ENCODE measurements at places on chromosomes 3 and 15.

DNA sequence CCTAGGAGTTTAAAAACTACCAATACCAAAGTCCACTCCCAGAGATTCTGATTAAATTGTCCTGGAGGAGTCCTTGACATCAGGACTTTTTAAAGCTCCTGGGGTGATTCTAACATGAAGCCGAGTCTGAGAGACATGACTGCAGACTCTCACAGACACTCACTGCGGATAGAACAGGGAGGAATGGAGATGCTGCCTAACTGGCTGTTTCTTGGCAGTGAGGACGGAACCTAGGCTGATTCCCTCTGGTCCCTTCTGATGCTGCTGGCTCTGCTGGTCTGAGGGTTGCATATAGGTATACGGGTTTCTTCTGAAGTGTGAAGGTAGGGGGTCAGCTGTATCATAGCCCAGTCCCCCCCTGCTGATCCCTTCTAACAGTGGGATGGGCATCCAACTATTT lies 1.3 kb upstream of the HRG start:
- DNase-seq: no peak

GRCh38 chr3:11629716-11630115 lies 14.0 kb downstream of the VGLL4 start:
- no peak for DNase-seq

GRCh38 chr3:196007744-196008335 lies 74.0 kb downstream of the TFRC start:
- DNase-seq: no peak

GRCh38 chr15:23594252-23594770 lies 28.8 kb downstream of the MKRN3 start:
- DNase-seq: no peak

DNA sequence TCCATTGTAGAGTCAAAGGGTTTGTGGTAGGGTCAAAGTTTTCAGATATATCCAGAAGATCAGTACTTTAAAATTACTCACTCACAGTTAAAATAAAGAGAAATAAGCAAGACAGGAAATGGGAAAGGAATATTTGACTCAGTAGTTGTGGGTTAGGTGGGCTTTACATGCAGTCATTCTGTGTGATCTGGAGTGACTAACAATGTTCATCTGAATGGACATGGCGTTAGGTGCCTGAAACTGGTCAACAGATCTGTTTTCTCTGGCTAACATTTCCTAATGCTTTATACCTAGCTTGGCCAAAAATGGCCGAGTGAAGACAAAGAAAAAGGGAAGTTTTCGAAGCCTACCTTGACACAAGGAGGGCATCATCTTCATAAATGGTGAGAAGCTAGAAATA lies 133.4 kb upstream of the SATB1 start:
- no peak for DNase-seq

- no peak for DNase-seq
These were observed 10.6 kb downstream of the TTC21A start for GRCh38 chr3:39118079-39118478.

- no peak for DNase-seq
These were observed 369.9 kb upstream of the C2CD4B start for GRCh38 chr15:62534996-62535395.

DNA sequence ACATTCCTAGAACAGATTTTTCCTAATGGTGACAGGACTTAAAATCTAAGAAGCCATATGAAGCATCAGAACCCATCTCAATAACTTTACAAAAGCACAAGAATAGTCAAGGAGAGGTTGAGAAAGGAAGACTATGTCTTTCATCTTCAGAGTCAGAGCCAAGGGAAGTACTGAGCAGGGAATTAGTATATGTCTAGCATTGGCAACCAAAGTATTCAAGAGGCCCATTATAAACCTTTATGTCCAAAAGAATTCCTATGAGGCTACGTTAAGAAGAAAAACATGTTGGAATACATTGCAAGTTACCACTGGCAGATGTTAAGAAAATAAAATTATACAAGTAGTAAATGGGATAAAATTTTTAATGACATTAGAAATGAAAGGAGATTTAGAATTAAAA lies 150.5 kb downstream of the MAGI1 start:
- no peak for DNase-seq

- no peak for DNase-seq
These were observed 42.1 kb upstream of the EPHB1 start for GRCh38 chr3:134752761-134753461.

DNA sequence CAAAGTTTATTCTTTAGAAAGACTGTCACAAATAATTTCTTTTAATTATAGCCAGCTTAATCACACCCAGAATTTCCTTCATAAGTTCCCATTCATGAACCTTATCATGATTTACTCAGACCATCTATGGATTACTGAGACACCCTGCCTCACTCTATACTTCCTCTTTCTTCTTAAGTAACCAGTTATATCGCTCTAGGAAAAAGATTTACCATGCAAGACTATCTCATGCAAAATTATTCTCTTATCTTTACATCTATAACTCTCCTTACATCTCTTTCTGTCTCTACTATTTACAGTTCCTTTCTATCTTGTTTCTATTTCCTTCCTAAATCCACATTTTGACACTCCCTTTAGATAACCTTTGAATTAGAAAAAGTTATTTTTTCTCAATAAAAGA lies 316.8 kb downstream of the POLQ start:
- DNase-seq: no peak

- DNase-seq: no peak
These were observed 56.1 kb upstream of the MCF2L2 start for GRCh38 chr3:183484431-183485075.

DNA sequence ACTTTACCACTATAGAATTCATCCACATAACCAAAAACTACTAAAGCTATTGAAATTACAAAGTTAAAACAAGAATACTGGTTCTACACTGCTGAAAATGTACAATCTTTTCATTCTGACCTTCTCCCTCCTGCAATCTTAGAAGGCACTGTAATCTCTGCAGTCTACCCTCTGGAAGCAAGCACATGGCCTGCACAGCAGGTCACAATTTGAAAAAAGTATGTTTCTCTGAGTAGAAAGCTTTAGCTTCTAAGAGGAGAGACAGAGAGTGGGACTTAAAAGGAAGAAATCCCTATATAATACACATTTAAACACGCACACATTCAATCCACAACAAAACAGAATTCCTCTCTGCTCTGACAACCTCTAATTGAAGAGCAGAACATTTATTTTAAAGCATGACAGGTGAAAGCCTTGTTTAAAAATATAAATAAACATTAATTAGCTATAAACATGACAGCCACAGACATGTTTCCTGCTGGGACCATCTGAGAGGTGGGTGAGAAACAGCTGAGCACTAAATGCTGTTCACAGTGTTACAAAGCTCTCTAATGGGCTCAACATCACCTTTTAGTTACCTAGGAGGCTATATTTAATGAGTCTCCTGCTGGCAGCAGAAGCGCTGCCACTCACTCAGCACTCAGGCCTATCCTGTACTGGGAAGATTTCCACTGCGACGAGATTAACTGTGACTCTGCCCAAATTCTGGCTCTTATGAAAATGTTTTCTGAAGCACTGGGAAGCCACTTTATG lies 447.4 kb downstream of the AGBL1 start:
- no peak for DNase-seq

- DNase-seq: no peak
These were observed 12.6 kb downstream of the HAPLN3 start for GRCh38 chr15:88882785-88883184.

DNA sequence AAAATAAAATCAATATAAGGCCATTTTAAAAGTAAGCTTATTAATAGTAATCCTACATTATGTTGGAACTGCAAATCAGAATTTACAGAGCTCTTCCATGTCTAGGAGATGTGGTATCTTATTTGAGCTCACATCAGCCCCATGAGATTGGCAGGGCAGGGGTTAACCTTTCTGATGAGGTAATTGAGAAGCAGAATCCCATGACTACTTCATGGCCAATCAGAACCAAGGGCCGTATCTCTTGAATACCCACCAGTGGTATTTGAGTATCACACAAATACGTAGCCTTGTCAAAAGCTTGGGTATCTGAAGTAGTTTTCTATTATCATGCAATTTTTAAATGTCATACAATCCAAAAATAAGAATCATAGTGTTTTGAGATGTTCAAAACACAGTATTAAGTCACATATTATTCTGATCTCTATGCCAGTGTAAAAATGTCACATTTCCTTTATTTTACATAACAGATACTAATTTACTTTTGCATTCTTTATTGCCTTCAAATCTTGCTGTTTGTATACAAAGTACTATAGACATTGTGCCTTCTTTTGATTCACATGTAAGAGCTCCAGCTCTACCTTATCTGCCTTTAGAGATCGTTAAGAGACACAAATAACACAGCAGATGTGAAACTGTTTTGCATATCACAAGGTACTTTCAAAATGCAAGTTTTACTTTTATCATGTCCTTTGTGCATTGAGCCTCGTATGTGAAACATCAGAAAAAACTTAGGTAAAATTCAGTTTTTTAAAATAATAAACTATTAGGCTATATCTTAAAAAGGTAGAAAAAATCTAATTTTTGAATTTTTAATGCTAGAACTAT lies 251.7 kb upstream of the GOLGA6L4 start:
- DNase-seq: no peak

DNA sequence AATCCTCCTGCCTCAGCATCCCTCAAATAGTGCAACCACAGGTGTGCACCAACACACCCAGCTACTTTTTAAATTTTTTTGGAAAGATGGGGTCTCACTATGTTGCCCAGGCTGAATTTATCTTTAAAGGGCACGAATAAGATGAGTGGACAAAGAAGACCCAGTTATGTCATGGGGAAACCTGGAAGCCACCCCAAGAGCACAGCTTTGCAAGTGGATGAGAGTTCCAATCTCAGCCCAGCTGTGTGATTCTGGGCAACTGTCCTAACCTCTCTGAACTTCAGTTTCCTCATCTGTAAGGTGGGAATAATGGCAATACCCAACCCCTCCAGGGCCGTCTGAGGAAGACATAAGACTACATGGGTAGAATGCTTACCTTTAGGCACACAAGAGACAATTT lies 32.2 kb downstream of the DNAJB8 start:
- no peak for DNase-seq

DNA sequence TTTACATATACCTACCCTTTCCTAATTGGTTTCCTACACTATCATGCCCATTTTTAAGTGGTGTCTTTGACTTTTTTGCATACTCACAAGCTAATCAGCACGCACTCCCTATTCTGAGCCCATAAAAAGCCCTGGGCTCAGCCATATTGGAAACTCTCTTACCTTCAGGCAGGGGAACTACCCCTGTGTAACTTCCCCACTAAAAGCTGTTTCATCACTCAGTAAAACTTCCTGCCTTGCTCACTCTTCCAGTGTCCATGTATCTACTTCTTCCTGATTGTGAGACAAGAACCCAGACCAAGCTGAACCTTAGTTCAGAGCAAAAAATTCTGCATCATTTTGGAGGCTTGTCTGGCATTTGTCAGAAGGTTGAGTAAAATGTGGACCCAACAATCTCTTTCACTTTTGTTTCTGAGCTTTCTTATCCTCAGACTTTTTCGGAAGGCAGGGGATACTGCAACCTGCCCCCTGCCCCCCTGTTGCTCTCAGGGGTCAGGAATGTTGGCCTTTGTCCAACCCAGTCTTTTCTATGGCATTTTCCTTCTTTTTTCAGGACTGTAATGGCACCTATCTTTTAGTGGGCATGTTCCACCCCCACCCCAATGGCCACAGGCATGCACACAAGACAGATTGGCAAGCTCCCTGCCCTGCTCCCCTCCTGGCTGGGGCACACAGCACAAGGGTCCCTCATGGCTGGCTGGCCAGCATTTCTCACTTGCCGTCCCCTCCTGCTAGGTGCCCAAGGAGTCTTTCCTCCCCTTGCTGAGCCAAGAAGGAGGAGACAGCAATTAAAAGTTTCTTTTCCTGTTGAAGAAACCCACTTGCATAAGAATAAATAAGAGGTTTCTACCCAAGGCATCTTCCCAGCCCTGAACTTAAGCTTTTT lies 26.3 kb upstream of the TMEM45A start:
- DNase-seq: no peak

DNA sequence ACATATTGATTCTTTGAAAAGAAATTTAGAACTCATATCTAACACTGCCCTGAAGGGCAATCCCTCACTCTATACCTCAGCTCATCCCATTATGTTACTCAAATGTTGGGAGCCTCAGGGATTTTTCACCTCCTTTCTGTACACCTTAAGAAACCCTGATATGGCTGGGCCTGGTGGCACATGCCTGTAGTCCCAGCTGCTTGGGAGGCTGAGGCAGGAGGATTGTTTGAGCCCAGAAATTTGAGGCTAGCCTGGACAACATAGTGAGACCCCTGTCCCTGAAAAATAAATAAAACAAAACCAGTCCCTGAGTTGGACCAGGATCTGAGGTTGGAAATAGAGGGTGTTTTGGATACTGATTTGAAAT lies 27.6 kb downstream of the NDUFB4 start:
- no peak for DNase-seq

GRCh38 chr3:192887701-192888100 lies 30.0 kb downstream of the MB21D2 start:
- no peak for DNase-seq

DNA sequence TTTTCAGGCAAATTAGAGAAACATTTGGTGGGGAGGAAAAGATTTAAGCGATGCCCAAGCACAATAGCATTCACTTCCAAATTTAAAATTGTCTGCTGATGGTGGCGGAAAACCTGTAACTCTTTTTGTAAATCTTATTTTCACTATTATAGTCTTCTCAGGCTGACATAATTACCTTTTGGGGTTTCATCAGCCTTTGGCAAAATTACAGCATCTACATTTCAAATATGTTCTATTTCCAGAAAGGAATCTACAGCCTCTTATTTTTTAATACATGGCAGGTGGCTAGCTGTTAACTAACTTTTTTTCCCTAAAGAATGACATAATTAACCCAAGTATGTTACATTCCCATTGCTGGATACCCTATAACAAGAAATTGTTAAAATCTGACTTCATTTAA lies 391.5 kb upstream of the CCDC54 start:
- DNase-seq: no peak

- DNase-seq: no peak
These were observed 5.1 kb downstream of the PLSCR1 start for GRCh38 chr3:146539315-146539714.

GRCh38 chr3:15206662-15207576 lies 873 bp downstream of the CAPN7 start:
- DNase-seq: no peak

- DNase-seq: no peak
These were observed 18.1 kb downstream of the ARRDC4 start for GRCh38 chr15:97978401-97979139.

- no peak for DNase-seq
These were observed 326.5 kb downstream of the CGGBP1 start for GRCh38 chr3:87732294-87732693.

- no peak for DNase-seq
These were observed 38.1 kb upstream of the PTX3 start for GRCh38 chr3:157398598-157398997.

GRCh38 chr3:47028146-47028545 lies 48.7 kb downstream of the NBEAL2 start:
- DNase-seq: no peak

Data from glomerular endothelial cell (primary cell).